Ureter (tissue), 1 donor: ENCODE measurements at places on chromosomes 11 and 22. TPM values are rescaled to one million over a fixed set of nuclear protein-coding genes. Genes with fewer than 3 reads are reported as not detected.

DNA sequence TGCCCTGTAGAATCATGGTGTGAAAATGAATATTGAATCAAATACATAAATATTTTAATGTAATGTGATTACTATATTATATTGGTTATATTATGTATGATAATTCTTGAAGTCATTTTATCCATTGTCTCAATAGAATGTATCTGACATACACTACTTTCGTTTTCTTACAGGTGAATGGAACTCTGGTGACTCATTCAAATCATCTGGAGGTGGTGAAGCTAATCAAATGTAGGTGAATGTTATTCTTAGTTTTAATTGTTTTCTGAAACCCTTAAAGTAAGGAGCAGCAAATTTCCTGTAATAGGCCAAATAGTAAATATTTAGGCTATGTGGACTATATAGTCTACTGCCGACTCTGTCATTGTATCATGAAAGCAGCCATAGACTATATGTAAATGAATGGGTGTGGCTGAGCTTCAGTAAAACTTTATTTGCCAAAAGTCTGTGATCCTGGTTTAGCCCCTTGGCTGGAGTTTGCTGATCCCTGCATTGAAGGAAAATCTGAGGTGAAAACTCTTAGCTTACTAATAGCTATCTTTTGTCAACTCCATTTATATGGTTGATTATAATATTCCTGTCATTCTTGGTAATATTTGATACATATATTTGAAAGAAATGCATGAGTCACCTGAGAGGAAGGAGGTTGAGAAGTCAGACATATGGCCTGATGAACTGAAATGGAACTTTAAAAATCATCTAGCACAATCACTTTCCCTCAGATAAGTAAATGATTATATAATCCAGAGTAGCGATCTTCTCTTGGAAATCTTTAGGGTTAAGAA, 87.2 kb upstream of the GRIK4 start:
- DNase-seq = no peak

DNA sequence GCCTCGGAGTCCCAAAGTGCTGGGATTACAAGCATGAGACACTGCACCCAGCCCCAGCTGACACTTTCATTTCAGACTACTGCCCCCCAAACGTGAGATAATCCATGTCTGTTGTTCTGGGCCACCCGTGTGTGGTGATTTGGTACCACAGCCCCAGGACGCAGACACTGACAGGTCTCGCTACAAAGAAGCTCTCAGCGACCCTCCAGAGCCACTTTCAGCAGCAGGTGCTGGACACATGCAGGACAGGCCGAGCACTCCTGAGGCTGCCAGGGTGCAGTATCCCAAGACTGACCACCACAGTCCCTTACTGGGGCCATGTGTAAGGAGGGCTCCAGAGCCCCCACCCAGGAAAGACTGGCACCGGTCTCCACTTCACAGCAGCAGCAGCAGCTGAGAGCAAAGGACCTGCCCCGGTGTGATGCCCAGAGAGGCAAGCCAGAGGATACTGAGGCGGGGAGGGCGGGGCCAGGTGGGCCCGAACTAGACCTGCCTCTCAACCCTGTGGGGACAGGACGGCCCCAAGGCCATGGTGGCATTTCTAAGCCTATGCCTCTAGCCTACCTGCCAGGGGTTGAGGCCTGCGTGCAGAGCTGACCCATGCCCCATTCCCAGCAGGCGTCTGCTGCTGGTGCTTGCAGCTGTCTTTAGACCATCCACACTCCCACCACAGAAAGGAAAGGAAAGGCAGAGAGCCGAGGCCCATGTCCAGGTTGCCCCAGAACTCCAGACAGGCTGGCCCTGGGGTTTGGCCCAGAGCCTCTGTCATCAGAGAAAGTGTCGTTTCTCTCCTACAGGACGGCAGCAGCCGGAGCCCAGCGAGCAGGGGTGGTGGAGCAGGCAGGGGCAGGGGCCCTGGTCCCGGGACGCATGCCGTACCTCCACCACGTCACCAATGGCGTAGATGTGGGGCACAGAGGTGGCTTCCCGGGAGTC, 28.0 kb upstream of the GNB1L start:
- no peak for DNase-seq

GRCh38 chr11:2466869-2467694, 22.3 kb downstream of the KCNQ1 start:
- peak; percentile 51 for DNase-seq

GRCh38 chr22:23431337-23432072, 148.6 kb downstream of the IGLL1 start:
- DNase-seq = peak; percentile 42

GRCh38 chr11:31022080-31022479, 347.5 kb downstream of the DCDC1 start:
- no peak for DNase-seq

DNA sequence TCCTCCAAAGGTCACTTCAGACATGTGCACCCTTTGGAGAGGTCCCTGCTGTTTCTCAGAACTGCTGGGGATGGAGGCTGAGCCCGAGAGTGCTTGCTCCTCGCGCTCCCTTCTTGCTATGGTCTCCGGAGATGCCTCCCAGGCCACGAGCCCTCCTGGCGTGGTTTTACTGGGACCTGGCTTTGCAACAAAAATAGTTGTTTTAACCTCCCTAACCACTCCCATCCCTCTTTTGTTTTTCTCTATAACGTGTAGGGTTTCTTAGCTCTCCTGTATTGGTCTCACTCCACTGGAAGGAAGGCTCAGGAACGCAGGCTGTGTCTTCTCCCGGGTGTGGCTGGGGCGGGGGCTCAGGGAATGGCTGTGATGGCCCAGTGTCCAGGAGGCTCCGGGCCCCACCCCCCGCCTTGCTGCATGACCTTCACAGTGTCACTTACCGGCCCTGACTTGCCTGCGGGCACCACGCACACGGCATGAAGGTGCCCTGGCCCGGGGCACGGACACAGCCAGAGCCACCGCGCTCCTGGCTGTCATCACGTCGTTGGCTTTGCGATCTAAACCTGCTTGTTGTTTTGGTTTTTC, 5.6 kb downstream of the PTDSS2 start:
- no peak for DNase-seq

- peak; percentile 67 for DNase-seq
These were observed 9.4 kb upstream of the PPM1F start for GRCh38 chr22:21961886-21962654.

- DNase-seq = no peak
These were observed 10.8 kb downstream of the TRIM66 start for GRCh38 chr11:8671651-8672062.

DNA sequence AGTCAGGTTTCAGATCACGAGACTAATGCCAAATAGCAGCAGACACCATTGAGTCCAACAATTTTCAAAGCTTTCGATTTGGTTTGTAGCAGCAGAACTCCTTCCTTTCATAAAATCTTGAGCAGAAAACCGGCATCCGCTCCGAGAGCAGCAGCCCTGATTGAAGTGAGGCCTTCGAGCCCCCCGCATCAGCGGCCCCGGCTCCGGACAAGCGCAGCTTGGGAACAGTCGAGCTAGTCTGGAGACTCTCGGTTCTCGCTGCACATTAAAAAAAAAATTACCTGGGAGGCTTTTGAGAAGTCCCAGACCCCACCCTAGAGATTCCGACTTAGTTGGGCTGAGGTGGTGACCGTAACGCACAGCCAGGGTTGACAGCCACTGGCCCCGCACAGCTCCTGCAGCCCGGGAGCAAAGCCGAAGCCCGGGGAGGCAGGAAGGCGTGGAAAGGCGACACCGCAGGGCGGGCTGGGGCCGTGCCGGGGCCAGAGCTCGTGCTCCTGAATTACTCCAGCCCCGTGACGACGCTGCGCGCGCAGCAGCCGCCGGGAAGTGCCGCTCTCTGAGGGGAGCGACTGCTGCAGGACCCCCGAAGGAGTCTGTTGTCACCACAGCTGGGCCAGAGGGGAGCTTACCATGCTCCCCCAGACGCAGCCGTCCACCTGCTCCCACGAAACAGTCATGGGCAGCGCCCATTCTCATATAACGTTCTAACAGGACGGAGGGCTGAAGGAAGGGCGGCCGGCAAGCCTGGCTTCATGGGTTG, 57.8 kb downstream of the SPATA19 start:
- DNase-seq = no peak

DNA sequence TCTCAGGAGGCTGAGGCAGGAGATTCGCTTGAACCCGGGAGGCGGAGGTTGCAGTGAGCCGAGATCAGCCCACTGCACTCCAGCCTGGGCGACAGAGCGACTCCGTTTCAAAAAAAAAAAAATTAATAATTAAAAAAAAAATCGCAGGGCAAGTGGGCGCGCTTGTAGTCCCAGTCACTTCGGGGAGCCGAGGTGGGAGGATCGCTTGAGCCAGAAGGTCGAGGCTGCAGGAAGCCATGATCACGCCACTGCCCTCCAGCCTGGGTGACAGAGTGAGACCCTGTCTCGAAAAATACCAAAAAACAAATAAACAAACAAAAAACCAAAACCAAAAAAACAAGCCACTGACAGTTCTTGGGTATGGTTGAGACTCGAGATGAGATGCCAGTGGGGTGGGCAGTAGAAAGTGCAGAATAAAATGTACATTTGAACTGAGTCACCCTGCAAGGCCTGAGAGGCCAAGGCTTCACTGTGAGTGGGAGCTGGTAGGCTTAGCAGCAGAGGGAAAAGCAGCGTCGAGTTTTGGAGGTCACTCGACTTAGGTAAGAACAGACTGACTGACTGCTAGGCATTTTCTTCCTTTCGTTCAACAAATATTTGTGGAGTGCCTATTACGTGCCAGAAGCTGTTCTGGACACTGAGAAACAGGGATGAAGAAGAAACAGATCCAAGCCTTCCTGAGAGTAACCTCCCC, 635 bp upstream of the LDHA start:
- no peak for DNase-seq

DNA sequence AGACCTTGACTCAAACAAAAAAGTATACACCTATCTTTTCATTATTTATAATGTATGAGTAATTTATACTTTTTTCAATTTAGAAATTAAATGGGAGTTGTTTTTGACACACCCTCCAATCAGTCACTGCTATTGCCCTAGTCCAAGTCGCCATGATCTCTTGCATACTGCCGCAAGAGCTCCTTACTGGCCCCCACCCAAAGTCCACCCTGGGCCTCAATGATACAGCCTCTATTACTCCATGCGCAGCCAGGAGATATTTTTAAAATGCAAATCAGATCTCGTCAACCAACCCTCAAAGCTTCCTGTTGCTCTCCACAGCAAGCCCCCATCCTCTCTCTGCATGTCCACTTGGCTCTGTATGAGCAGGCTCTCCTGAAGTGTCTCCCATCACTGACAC, 12.8 kb upstream of the LMO1 start:
- DNase-seq = no peak

DNA sequence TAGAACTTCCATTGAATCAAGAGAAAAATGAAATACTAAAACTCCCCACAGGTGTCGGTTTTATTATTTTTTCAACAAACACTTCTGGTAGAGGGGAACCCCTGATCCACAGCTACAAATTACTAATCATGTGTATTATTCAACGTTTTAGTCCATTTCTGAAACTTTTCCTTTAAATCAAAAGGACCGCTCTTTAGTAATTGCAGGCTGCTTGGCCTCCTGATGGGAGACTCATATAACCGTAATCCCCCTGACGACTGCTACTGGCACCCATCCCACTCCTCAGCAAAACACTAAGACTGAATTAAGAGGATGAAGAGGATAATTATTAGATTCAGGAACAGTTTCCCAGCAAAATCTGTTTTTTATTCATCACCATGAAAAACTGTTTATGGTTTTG, 46.4 kb downstream of the PAX6 start:
- no peak for DNase-seq

DNA sequence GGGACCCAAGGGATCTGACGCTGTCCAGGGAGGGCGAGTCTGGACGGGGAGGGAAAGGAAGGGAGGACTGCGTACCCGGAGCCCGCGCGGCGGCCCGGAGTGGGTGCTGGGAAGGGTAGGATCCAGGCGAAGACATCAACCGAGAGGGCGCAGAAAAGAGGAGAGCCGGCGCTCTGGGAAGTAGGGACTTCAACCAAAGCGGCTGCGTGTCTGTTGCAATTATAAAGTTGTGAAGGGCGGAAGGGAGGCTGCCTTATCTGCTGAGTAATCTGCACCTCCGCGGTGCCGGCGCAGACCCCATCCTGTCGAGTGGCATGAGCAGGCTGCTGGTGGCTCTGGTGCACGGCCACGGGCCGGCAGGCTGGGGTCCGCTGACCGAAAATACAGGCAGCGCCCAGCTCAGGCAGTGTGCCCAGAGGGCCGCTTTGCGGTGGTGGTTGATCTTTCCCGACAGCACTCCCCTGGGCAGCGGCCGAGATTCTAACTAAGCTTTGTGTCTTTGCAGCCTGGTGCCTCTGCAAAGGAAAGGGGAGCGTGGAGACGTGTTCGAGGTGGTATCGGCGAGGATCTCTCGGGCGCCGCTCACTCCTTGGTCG, 978 bp downstream of the C11orf87 start:
- DNase-seq = no peak

DNA sequence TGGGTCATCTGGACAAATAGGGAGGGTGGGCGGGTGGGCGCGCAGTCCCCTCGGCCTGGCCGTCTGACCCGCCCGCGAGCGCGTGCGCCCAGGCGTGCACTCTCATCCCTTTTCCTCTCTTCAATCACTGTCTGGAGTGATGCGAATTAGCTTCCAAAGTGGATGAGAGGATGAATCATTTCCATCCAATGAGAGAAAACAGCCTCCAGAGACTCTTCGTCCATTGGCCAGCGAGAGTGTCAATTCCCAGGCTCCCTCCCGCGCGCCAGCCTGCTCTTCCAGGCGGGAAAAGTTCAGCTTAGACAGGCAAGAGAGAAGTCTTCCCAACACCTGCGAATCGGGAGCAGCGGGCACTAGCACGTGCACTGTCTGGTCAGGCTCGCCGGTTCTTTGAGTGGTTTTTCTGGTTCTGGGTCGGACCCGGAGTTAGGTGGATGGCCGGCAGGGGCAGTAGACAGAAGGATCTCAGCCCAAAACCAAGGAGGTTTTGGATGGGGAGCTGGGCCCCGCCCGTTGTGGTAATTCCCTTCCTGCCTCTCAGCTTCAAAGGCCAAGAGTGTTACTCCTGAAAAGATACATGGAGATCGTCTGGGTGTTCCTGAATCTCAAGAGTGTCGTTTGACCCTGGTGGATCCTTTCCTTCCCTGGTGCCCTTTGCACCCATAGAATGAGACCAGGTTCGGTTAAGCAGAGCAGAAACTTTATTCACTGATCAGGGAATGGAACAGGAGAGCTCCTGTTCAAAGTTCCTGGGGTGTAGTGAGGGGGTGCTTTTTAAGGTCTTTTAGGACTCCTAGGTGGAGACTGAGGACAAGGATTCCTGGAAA, 33.4 kb upstream of the GLYATL1 start:
- DNase-seq = peak; percentile 52

TYR gene
- not detected for total RNA-seq

MCM5 gene
- 27.9 TPM for total RNA-seq

OR8K5 gene
- not detected for total RNA-seq

DDT gene
- total RNA-seq = 129 TPM

APOL3 gene
- total RNA-seq = 47.4 TPM

CALCA gene
- not detected for total RNA-seq

OR51B5 gene
- total RNA-seq = 0.99 TPM

UPK3A gene
- total RNA-seq = 233 TPM

NCAM1 gene
- 26.7 TPM for total RNA-seq

PTGDR2 gene
- 0.13 TPM for total RNA-seq

OR2D2 gene
- total RNA-seq = 1.0 TPM

OR8J3 gene
- total RNA-seq = not detected

C22orf15 gene
- 0.18 TPM for total RNA-seq
